ENCODE measurements at places on chromosomes 6 and 20.

DNA sequence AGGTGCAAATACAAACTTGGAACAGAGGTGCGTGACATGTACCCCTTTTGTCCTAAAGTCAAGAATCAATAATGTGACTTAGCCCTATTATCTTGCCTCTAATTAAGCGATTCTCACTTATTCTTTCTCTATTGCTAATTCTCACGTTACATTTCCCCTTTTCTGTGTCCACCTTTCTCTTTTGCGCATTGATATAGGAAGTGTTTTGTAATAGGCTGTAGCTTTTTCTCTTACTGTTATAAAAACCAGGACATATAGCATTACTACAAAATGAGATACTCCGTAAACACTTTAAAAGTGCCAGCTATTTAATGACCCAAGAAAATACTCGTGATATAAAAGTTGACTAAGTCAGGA is 669 bp upstream of the TMEM30A start:
- DNase-seq: no peak

- no peak for DNase-seq
Observed at GRCh38 chr20:61771805-61772350, 293.8 kb downstream of the TAF4 start.

DNA sequence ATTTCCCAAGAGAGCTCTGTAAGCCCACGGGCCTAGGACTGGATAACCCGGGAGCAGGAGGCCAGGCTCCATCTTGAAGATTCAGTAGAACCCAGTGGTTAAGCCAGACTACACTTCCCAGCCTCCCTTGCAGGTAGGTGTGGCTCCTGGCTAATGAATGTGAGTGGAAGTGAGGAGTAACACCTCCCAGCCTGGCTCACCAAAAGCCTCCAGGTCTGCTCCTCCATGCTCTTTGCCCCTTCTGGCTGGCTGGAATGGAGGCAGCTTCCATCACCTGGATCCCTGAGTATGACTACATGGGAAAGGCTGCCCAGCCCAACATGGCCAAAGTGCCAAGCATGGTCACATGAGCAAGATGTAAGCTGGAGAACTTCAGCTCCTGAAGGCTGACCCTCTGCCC is 9.7 kb downstream of the LRRN4 start:
- no peak for DNase-seq

DNA sequence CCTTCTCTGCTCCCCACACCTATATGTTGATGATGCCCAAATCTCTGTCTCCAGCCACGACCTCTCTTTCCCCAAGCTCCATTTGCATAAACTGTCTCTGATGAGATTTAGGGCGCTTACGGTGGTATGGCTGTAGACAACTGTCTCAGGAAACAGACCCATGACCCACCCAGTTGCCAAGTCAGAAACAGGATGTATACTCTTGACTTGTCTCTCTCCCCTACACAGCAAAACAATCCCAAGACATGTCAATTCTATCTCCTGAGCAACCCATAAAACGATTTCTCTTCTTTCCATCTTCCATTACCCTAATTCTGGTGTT is 13.9 kb downstream of the GNL1 start:
- no peak for DNase-seq

- no peak for DNase-seq
Observed at GRCh38 chr6:77361018-77361417, 102.3 kb downstream of the HTR1B start.
